Hematopoietic multipotent progenitor cell treated with erythropoietin and hydrocortisone succinate and interleukin-3 and kit ligand, for 6 days (in vitro differentiated cells): ENCODE measurements at places on chromosomes 2 and 18.

DNA sequence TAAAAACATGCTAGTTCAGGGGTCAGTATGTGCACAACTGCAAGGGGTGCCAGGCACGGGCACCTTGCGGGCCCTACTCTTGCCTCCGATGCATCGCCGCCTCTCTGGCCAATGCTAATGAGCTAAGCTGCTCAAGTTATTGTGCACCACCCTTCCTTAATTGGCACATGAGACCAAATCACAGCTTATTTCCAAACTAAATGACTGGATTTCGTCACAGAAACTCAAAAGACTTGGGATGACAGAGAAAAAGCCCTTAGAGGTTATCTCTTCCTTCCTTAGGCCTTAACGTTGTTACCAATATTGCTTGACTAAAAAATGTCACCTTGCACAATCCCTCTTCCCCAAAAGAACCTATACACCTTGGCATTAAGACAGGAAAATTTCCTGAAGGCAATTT is 7.7 kb downstream of the RNF149 start:
- no peak for DNase-seq

- no peak for DNase-seq
Measured at GRCh38 chr2:60861736-60862135, 19.6 kb upstream of the REL start.

DNA sequence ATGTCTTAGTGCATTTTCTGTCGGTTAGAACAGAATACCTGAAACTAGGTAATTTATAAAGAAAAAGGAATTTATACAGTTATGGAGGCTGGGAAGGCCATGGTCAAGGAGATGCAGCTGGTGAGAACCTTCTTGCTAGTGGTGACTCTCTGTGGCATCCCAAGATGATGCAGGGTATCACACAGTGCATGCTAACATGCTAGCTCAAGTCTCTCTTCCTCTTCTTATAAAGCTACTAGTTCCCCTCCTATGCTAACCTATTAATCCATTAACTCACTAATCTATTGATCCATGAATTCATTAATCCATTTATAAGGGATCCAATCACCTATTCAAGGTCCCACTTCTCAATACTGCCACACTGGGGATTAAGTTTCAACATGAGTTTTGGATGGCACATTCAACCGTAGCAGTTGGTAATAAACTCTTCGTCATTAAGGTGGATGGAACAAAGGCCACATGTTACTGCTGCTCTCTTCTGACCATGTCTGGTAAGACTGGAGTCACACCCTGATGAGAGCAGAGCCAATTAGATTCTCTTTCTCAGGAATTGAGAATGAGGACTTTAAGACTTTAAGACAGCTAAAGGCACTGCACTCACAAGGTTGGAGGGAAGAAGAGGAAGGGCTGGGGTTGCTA is 211.6 kb upstream of the SMAD7 start:
- peak; percentile 27 for DNase-seq

- DNase-seq = no peak
Measured at GRCh38 chr2:18208956-18209355, 330.5 kb downstream of the KCNS3 start.

- no peak for DNase-seq
Measured at GRCh38 chr2:98899041-98899702, 36.9 kb downstream of the CRACDL start.

GRCh38 chr2:215617060-215617824 is 181.4 kb upstream of the FN1 start:
- no peak for DNase-seq

- DNase-seq = peak; percentile 52
Measured at GRCh38 chr2:71460595-71461303, 7.4 kb downstream of the DYSF start.

- no peak for DNase-seq
Measured at GRCh38 chr2:51505533-51505932, 473.6 kb upstream of the NRXN1 start.

DNA sequence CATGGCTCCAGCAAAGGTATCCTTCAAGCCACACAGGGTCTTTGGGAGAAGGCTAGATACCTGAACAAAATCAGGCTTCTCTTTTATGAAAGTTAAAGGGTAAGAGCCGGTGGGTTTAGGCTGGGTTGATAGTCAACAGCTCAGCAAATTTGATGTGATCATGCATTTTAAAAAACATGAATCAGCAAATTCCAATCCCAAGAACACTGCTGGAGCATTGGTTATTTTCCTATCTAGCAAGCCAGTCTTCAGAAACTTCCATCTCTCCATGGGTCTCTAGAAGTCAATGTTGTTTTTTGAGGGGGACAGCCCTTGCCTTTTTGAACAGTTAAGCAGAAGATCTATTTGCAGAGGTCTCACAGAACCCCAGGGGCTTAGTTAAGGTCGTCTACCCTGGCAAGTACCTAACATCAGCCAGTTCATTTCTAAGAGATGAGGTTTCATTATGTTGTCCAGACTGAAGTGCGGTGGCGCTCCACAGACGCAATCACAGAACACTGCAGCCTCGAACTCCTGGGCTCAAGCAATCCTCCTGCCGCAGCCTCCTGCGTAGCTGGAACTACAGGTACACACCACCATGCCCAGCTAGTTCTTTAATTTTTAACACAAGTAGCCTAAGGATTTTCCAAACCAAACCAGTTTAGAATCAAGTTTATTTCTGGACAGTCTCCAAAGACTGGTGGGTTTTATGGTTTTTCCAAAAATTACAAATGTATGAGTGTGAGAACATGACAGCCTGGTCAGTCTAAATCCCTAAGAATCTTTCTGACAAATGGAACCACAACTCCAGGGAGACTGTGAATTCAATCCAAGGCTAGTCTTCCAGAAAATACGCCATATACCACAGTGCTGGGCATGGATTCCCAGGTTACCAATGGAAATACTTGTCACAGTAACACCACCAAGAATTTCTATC is 4.1 kb upstream of the ZCCHC2 start:
- DNase-seq = no peak

- DNase-seq = no peak
Measured at GRCh38 chr18:41761333-41762018, 193.6 kb upstream of the PIK3C3 start.
